ENCODE measurements at places on chromosomes 5 and 9.

- DNase-seq = no peak
Measured at GRCh38 chr9:122814545-122814944, 13.8 kb downstream of the PDCL start.

GRCh38 chr5:16539169-16539666 lies 73.6 kb upstream of the ZNF622 start:
- DNase-seq = no peak

DNA sequence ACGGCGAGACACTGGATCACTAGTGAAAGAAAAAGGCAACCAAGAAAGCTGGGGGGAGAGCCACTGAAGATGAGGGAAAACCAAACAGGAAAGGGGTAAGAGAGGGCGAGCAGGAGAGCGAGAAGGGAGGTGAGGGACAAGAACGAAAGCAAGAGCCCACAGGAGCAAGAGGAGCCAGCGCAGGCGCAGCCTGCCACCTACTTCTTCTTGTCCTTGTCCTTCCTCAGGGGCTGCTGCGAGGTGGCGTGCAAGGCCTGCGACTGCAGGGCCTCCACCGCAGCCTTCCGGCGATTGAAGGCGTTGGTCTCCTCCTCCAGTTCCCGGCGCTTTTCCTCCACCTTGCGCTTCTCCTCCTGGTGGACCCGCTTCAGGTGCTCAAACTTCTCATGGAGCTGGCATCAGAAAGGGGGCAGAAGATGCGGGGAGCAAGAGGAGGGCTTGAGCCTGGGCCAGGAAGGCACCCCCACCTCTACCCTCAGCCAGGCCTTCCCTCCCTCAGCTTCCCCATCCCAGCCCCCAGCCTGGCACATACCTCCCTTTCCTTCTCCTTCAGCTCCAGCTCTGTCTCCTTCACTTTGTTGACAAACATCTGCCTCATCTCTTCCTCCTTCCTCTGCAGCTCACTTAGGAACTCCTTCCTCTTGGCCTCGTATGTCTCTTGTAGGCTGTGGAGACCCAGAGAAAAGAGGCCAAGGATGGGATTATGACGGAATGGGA lies 13.5 kb downstream of the CCNI2 start:
- no peak for DNase-seq

DNA sequence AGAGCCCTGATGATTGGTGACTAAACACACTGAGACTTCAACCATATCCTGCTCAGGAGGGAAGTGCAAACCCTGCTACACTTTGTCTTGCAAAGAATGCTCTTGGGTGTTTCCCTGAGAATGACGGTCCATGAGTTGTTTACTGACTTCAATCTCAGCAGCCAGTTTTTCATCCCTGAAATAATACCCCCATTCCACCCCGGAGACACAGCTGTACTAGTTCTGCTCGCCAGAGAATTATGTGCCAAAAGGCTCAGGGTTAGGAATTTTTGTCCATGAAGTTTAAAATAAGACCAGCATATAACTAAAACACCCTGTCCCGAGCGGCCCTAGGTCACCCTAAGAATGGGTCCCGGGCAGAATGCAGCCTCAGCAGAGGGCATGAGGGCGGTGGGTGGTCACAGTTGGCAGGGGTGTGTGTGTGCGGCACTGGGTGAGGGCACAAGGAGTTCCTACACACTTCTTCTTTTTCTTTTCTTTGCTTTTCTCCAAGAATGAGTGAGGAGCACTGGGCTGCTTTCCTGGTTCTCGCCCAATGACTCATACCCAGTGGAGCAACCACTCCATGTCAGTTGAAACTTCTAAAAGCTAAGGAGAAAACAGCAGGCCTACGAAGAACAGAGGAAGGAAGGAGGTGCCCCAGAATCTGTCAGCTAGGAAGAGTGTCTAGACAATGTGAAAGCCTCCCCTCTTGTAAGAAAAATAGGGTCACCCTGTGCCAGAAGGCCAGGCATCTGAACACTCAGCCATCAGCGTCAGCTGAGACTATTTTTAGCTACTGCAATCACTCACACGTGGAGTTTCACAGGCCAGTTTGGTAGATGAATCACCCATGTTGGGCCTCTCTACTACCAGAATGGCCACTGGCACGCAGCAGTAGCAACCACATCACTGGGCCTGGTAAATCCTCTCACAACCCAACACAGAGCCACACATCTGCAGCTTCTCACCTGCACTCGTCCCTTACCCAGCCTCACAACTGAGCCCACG lies 105.9 kb downstream of the DPYSL3 start:
- no peak for DNase-seq

GRCh38 chr5:103993031-103993430 lies 430.4 kb upstream of the NUDT12 start:
- no peak for DNase-seq

DNA sequence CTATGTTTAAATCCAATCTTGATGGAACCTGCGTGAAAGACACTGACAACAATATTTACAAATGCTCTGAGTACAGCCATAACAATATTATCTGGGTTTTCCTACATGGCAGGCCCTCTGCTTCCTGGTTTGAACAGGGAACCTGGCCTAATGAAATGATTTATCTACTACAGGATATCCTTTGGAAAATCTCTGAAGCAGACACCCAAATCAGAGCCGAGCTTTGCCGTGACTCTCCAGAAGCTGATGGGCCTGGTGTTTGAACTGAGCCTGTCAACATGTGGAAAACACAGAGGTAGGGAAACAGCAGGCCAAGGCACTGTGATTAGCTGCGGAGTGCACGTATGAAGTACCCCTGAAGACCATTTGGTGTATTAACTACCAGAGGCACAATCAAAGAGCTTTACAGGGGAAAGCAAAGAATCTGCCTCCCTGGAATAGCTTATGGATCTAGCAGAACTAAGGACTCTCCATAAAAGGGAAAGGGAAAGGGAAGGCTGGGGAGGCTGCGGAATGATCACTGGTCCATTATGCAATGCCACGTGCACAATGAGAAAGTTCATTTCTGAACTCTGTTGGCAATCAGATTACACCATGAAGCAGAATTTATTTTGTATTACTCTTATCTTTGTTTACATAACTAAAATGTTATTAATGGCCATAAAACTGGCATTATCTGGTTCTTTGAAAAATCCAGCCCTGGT lies 321.9 kb downstream of the EBF1 start:
- DNase-seq = no peak

DNA sequence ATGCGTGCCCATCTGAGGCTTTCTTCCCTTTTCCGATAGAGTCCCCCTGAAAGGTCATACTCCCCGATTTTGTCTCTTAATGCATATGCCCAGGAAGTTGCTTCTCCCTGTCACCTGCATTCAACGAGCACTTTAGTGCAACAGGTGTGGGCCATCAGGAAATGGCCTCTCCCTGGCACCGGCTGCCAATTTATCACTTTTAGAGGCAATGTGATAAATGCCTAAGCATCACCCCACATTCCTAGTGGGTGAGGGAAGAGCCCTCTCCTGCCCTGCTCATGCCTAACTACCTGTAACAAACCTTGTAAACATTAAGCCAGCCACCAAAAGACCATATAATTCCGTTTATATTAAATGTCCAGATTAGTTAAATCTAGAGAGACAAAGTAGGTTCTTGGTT lies 1.1 kb upstream of the SNAPC3 start:
- no peak for DNase-seq

- no peak for DNase-seq
Measured at GRCh38 chr9:89052470-89053097, 61.3 kb downstream of the S1PR3 start.

DNA sequence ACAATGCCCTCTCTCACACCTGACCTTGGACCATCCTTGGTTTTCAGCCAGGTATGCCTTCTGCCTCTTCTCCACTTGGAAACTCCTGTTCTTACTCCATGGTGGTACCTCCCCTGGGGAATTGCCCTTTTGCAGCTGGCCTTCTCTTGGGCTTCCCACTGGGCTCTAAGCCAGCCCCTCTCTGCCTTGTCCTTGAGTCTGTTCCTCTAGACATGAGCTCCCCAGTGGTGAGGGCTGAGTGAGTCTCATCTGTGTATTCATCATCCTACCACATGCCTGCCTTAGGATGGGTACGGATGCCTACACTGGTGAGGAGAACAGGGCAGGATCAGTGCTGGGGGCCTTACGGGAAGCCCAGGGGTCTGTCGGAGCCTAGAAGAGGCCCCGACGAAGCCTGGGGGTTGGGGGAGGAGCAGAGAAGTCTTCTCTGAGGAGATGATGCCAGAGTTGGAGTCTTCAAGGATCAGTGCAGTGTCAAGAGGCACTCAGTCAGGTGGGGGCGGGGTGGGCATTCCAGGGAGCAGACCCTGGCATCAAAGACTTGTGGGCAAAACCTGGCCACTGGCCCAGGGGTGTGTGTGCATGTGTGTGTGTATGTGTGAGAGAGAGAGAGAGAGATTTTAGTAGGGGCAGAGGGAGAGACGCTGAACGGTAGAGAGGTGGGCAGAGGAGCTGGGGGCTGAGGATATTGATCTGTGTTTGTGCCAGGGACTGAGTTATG lies 5.2 kb upstream of the CRB2 start:
- no peak for DNase-seq

- DNase-seq = no peak
Measured at GRCh38 chr5:2282893-2283292, 400.2 kb upstream of the IRX4 start.

DNA sequence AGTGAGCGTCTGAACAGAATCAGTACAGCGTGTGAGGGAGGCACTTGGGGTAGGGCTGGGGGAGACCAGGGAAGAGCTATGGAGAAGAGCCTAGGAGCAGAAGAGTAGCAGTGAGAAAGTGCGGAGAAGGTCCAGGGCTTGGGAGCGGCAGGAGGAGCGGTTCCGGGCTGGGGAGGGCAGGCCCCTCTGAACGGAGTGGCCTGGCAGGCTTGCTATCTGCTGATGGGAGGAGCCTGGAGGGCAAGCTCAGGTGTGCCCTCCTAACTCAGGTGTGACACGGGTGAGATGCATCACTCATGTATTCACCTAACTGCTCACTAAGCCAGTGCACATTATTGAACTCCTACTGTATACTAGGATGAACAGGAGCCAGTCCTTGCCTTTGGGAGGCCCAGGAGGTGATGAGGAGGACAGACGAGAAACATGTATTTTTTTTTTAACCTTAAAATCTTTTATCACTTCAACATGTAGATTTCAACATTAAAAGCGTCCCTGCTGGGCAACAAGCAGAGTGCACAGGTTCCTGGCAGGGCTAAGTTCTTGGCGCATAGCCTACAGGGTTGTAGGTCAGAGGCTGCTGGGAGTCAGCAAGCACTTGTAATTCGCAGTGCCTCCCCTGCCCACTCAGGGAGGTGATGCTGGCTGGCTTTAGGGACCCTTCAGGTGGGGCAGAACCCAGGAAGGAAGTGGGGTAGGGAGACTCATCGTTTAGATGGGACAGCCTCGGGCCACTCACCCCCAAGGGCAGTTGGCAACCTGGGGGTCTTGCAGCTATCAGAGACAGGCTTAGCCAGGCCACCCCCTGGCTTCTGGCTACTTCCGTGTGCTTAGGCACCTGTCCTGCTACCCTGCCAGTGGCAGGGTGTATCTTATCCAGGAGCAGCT lies 55.5 kb downstream of the TMOD1 start:
- no peak for DNase-seq

GRCh38 chr5:152393441-152393840 lies 11.6 kb downstream of the NMUR2 start:
- DNase-seq = no peak

DNA sequence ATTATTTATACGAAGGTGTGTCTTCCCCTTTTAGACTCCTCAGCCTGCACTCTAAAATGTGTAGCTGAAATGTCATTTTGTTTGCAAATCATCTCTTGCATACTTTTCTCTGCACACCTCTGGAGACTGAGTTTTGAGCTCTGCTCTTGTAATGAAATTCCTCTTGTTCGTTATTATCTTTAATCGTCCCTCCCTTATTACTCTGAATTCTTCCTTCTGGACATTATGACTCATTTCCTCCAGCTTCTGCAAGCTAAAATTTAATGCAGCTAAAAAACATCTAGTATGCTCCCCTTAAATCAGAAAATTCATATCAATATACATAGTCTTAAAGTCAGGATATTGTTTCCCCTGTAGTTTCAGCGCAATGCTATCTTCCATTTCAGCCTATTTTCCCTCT lies 13.5 kb downstream of the ISL1 start:
- DNase-seq = no peak

DNA sequence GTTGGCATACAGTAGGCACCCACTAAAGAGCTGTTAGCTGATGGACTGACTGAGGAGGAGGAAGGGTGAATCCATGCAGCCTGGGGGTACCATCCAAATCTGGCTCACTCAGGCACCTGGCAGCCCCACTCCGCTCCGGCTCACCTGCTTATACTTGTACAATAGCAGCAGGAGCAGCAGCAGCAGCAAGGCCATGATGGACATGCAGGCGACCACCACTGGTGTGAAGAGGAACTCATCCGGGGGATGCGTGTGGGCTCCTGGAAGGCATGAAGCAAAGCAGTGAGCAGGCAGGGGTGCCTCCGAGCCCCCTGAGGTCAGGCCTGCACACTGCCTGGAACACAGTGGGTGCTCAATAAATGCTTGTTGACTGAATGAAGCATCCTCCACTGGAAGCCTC lies 18.3 kb downstream of the CSF1R start:
- no peak for DNase-seq

GRCh38 chr5:33276628-33276950 lies 164.2 kb upstream of the TARS1 start:
- DNase-seq = no peak

DNA sequence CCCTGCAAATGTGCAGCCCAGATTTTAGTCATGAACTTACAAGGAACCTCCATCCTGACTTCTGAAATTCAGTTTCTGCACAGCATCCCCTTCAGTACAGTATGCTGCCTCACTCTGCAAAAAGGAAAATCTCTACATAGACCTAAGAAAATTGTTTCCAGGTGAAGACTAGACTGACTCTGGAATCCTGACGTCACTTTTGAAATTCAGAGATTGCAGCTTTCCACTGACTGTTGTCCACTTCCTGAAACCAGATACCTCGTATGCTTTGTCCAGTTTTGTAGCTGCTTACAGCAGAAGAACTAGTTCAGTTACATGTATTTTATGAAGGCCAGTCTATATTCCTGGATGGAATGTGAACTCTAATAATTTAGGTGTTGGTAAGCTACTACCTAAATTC lies 629.3 kb upstream of the ST8SIA4 start:
- no peak for DNase-seq

DNA sequence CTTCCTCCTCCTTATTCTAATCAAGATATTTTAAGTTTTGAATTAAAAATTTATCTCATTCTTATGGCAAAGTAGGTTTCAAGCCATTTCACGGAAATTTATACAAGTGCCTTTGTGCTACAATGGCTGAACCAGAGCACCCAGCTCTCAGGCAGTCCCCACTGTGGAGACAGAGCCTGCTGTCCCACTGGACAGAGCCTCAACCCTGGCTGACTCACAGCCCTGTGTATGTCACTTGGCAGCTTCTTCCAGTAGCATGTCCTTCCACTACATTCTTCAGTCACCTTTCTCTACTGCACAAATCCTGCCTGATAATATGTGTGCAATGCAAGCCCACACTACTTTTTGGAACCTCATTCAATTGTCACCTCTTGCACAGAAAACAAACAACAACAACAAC lies 253.1 kb downstream of the PDE4D start:
- no peak for DNase-seq

GRCh38 chr9:32969270-32969669 lies 32.2 kb downstream of the APTX start:
- no peak for DNase-seq

- no peak for DNase-seq
Measured at GRCh38 chr5:67152400-67152799, 44.2 kb downstream of the CD180 start.

All from stimulated activated naive B cell treated with anti-CD40 and anti-IgM and Interleukin-4, amounts not matched to agents 10 μg/mL and 1 μg/mL and 100 μg/mL, for 72 hours (primary cell).